ENCODE measurements at places on chromosomes 13 and 19. TPM values are rescaled to one million over a fixed set of nuclear protein-coding genes. Genes with fewer than 3 reads are reported as not detected.

The TEX29 gene
- 0.39 TPM for polyA plus RNA-seq

The SELENOV gene
- not detected for polyA plus RNA-seq

The TGFBR3L gene
- polyA plus RNA-seq: 0.09 TPM

The SLC25A41 gene
- polyA plus RNA-seq: 0.71 TPM

The C5AR1 gene
- polyA plus RNA-seq: 1.5 TPM
